ENCODE measurements at places on chromosomes 3 and 15.

- peak; percentile 88 for ATAC-seq
These were observed 471.0 kb upstream of the PROK2 start for GRCh38 chr3:72255791-72256559.

GRCh38 chr15:76391847-76392246 lies 55.3 kb downstream of the ISL2 start:
- no peak for ATAC-seq

DNA sequence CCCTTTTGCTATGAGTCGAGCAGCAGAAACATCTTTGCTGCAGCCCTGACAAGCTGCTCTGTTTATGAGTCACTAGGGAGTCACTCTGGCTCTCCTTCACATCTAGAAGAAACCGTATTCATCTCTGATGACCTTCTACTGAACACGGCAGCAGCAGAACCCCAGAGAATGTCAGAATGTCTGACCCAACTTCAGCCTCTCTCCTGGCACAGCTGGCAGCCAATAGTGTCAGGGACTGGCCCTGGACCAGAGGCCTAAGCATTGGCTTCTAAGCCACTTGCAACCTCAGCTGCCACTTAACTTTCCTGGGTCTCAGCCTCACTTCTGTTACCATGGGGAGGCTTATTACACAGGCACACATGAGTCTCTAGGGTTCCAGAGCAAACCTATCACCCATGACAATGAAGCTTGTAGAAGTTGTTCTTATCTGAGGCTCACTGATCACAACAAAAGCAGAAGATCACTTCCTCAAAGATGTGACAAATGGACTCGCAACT lies 184.1 kb upstream of the TLE3 start:
- peak; percentile 13 for ATAC-seq

DNA sequence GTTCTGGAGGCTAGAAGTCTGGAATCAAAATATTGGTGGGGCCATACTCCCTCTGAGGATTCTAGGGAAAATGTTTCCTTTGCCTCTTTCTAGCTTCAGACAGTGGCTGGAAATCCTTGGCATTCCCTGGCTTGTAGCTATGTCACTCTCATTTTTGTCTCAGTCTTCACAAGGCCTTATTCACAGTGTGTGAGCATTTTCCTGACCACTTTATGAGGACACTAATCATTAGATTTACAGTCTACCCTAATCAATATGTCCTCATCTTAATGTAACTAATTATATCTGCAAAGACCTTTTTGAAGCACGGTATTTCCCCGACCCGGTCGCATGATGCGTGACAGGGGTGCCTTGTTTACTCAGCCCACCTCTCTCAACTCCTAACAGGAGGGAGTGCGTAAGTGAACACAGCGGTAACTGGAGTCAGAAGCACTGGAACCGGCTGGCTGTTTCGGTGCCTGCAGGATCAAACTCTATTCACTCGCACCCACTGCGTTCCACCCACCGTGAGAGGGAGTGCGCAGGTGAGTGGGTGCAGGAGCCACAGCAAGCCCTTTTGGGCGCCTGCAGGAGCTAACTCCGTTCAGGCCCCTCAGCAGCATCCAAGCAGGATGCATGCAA lies 155.0 kb downstream of the EPHA3 start:
- ATAC-seq, result no peak

GRCh38 chr3:125250973-125251372 lies 38.4 kb upstream of the SLC12A8 start:
- no peak for ATAC-seq

DNA sequence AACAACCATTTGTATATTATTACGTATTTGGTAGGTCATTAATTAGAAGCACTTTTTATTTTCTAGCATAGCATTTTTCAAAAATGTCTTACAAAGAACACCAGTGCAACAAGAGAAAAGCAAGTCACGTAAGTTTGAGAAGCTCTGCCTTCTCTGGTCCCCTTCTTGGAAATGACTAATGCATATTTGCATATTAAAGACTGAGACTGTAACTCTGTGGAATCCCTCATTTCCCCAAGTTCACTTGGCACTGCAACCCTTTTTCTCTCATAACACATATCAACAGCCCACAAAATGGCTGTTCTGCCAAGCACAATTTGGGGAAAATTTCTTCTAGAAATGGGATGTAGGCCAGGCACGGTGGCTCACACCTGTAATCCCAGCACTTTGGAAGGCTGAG lies 176.3 kb downstream of the ERC2 start:
- no peak for ATAC-seq

DNA sequence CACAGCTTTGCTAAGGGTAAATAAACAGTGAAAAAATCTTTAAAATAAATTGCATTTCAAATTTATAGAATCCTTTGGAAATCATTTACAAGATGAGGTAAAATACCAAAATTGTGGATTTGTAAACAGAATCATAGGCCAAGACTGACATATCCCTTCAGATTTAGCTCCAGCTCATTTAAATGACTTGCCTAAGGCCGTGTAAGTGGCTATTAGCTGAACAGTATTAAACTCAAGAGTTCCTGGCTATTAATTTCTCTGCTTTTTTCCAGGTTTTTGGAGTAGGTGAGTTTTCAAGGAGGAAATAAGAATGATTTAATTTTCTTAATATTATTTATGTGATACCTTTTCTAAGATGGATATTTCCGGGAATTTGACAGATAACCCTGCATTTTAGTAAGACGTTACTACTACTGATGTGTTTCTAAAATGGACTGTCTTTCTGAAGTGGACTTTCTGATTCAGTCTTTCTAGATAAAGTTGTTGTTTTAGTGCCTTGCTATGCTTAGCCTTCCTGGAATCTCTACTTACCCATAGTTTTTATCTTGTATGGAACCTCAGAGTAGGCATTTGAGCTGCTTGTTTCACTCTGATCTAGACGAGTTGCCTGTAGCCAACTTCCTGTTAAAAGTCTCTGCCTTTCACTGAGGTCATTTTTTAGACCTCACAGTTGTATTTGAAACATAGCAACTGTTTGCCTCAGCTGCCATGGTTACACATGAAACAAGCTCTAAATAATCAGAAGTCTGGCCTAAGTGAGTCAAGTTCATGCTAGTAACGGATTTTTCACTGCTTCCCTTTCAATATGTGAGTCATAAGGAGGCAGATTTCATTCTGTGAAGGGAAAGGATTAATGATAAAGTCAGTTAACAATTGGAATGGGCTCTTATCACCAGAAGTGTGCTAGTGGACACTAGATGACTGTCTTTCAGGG lies 127.0 kb downstream of the KLHL25 start:
- ATAC-seq, result peak; percentile 89

GRCh38 chr15:73602446-73602843 lies 30.7 kb downstream of the NPTN start:
- peak; percentile 58 for ATAC-seq
